ENCODE measurements at places on chromosomes 5 and 9. TPM values are rescaled to one million over a fixed set of nuclear protein-coding genes. Genes with fewer than 3 reads are reported as not detected.

GRCh38 chr5:16160706-16161105 lies 18.9 kb downstream of the MARCHF11 start:
- peak; percentile 77 for DNase-seq

PCDHGB1 gene
- 1.4 TPM for total RNA-seq

DNA sequence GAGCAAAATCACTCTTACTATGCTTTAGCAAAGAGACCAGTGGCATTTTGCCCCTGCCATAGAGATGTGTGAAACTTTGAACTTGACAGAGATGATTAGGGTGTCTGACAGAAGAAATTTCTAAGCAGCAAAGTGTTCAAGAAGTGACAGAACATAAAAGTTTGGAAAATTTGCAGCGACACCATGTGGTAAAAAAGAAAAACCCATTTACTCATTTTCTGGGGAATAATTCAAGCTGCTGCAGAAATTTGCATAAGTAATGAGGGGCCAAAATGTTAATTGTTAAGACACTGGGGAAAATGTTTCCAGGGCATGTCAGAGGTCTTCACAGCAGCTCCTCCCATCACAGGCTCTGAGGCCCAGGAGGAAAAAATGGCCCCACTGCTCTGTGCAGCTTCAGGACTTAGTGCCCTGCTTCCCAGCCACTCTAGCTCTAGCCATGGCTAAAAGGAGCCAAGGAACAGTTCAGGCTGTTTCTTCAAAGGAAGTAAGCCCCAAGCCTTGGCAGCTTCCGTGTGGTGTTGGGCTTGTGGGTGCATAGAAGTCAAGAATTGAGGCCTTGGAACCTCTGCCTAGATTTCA lies 6.1 kb upstream of the AP3B1 start:
- peak; percentile 45 for DNase-seq

MRPS27 gene
- 91.2 TPM for total RNA-seq

DNA sequence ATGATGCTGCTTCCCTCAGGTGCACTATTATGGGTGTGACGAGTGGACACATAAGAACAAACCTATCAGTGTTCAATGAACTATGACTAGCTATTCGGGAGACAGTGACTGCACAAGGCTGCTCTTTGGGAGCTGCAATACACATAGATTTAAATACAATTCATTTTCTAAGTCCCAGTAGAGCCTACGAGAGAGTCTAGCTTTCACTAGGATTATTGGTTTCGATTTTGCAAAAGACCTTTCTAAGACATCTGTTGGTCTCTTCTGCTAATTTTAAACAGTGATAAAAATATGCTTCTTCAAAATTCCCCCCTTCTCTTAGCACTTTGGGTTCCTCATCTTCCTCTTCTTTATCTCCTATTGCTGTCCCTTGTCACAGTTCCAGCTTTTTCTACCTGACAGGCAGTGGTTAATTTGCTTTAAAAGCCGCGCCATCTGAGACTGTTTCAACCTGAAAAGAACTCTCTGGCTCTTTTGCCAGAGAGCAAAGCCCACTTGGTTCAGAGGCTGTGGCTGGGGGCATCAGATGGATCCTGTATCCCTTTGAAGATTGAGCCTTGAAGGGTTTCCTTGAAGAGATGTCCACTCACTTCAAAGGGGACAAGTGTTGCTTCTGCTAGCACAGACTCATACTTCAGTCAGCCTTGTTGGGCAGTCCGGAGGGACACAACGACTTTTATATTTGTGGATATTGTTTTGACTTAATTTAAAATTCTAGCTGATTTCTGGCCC lies 241.5 kb downstream of the MAN2A1 start:
- DNase-seq, result no peak

GDNF gene
- total RNA-seq, result not detected

- DNase-seq, result no peak
These were observed 19.8 kb downstream of the IL12B start for GRCh38 chr5:159310511-159310910.

GRCh38 chr5:141492168-141492885 lies 3.4 kb downstream of the PCDHGC5 start:
- DNase-seq, result no peak

GRCh38 chr5:136191304-136192014 lies 1.5 kb downstream of the SMIM32 start:
- DNase-seq, result peak; percentile 62
